SK-N-DZ (cell line): ENCODE measurements at places on chromosomes 13 and 19.
A peak's percentile ranks its signal among the peaks of the same experiment; 100 is the strongest.

DNA sequence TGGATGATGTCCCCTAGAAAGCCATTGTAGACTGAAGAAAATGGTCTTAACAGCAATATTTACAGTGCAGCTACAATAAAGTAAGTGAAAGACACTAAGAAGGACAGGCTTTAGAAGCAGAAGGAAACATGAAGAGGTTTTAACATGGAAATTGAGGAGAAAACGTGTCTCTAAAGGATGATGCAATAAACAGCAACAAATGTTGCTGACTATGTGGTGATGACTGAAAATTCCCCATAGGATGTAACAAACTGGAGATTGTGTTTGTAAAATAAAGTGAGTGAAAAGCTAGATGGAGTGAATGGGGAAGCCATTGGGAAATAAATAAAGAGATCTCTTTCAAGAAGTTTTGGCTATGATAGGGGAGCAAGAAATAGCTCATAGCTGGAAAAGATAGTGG, 186.7 kb upstream of the IPO5 start:
- DNase-seq = no peak

DNA sequence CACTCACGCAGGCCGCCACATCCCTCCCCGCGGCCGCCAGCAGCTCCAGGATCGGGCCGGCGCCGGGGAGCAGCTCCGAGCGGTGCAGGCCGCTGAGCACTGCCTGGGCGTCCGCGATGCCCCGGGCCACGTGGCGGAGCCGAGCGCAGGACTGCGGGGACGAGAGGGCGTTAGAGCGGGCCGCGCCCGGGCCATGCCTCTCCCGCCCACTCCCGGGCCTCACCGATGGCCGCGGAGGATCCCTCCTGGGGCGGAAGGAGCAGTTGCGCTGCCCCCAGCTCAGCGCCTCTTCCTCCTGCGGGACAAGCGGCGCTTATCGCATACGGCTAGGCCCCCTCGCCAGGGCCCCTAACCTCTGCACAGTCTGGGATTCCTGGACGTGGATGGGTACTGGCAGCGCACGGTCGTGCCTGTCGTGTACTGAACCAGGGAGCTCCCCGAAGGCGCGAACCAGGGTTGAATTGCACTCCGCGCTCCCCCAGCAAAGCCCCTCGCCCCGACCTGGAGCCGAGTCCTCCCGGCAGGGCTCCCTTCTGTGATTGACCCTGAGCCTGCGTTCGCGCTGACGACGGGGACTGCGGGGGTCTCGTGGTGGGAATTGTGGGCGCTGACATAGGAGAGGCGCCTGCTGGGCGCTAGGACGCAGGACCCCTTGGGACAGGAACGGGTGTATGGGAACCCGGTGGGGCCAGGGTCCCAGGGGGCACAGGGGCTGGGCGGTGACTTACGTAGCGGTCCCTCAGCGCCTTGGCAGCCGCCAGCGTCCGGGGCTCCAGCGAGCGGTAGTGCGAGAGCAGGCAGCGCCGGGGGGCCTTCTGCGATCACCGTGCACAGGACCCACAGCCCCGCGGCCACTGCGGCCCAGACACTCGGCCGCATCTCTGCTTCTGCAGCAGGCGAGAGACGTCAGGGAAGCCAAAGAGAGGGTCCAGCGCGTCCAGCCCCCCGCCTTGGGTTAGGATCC, 673 bp downstream of the IFNL4 start:
- DNase-seq = no peak

GRCh38 chr19:1907563-1908363, 2.6 kb downstream of the ADAT3 start:
- no peak for DNase-seq

GRCh38 chr19:34734537-34735103, 577 bp downstream of the ZNF181 start:
- no peak for DNase-seq

DNA sequence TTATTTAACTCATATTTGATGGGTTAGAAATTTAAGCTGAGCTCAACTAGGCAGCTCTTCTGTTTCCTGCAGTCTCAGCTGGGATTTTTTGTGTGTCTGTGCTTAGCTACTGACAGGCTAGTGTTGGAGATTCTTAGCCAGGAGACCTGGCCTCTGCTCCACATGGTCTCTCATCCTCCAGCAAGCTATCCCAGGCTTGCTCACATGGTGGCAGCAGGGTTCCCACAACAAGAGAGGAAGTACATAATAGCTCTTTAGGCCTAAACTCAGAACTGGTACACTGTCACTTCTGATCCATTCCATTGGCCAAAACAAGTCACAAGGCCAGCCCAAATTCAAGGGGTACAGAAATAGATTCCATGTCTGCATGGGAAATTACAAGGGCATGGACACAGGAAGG, 406.2 kb downstream of the SUCLA2 start:
- DNase-seq = peak; percentile 4

DNA sequence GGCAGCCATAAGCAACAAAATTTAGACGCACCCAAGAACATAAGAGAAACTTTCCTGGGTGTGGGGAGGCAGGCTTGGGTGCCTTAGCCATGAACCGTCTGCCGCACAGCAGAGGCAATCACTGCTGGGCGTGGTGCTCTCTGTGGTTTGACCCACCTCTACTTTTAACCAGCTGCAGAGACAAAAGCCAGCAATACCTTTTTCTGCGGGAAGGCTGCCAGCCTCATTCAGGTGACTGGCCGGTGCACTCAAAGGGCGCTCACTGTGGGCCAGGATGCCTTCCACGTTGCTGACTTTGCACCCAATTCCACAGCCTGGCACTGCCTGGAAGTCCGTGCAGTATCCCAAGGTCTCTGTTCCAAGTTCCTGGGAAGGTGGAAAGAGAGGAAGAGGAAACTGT, 69.1 kb downstream of the ATP7B start:
- DNase-seq = no peak

- no peak for DNase-seq
Measured at GRCh38 chr13:40993987-40994386, 25.1 kb downstream of the ELF1 start.

DNA sequence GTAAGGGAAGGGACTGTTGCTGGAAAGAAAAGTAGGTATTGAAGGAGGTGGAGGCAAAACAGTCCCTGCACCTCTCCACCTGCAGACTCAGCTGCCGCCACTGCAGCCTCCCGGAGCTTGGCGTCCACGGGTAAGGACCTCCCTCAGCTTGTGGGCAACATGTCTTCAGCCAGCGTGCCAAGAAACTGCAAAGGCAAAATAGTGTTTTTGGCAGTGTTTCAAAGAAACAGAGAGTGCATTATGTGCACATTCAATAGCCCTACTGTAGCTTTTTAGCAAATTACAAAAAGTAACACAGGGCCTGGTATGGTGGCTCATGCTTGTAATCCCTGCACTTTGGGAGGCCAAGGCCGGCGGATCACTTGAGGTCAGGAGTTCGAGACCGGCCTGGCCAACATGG, 57.4 kb downstream of the ATP11A start:
- DNase-seq = no peak

DNA sequence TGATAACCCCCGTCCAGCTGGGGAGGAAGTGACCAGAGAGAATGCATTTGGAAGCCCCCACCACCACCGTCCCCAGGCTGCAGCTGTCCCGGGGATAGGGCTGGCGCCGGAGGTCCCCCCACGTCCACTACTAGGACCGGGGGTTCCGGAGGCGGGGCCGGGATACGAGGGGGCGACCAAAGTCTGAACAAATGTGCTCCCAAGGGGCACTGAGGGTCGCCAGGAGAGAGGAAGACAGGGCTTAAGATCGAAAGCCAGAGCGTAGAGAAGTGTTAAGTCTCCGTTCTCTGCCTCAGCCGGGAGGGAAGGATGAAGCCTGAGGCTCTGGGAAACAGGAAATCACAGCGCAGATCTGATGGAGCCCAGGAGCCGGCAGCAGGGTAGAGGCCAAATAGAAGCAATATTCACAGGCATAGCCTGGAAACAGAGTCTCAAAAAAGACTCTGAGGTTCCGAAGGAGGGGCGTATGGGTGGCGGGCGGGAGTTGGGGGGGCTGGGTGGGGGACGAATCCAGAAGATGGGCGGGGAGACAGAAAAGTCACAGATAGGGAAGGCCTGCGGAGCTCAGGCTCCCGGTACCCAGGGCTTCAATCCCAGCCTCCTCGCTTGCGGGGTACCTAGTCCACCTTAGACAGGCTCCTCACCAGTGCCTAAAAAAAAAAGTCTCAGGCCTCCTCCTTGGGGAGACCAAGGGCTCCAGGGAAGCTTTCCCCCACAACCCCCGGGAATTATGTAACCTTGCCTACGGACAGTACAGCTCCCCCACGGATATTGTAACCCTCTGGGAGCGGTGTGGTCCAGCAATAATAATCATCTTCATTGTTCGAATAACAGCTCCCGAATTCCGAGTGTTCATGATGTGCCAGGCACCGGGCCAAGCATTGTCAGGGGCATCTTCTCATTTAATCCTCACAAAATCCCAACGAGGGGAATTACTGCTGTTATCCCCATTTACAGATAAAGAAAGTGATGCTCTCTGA, 1.1 kb upstream of the ERF start:
- peak; percentile 72 for DNase-seq

- DNase-seq = no peak
Measured at GRCh38 chr19:13160557-13160956, 10.3 kb downstream of the IER2 start.

DNA sequence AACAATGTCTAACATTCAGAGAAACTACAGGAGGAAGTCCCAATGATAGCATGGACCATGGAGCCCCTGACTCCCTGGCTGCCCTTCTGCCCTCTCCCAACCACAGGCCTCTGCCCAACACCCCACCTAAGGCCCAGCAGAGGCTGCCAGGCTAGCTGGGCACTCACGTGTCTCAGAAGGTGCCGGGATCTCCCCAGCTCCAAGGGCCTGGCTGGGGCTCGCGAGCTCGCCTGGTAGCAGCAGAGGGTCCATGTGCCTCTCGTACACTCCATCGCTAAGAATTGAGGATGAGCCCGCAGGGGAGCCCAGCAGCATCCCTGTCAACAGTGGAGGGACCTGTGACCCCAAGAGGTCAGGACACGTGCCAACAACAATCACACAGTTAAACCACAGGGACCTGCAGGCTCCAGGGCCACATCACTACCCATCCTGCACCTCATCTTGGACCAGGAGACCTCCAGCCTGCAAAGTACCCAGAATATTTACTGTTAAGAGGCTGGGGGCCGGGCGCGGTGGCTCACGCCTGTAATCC, 9.4 kb downstream of the ZSCAN18 start:
- DNase-seq = no peak

- DNase-seq = no peak
Measured at GRCh38 chr13:51292000-51292565, 47.4 kb upstream of the SERPINE3 start.
